ENCODE measurements at places on chromosomes 2 and 18.

- peak; percentile 35 for DNase-seq
These were observed 234.6 kb downstream of the HAUS1 start for GRCh38 chr18:46338766-46339165.

DNA sequence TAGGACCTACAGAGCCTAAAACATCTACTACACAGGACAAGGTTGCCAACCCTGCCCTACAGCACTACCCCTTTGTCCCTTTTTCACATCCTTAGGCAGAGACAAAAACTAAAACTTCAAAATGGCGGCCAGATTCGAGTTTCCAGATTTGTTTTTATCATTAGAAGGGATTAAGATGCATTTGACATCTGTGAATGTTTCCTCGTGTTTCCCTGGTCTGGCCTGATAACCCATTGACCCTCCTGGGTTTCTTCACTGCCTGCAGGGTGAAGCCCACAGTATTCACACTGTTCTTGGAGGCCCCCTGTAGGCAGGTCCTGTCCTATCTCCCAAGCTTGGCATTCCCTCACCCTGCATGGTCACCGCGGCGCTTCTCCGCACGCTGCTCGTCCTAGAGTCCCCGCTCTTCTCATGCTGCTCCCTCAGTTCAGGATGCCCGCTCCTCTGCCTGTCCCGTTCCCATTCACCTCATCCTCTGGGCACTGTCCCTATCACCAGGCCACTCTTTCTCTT lies 67.6 kb downstream of the TPGS2 start:
- DNase-seq: no peak

GRCh38 chr2:213107728-213108127 lies 43.7 kb downstream of the IKZF2 start:
- no peak for DNase-seq

GRCh38 chr2:89823556-89823955 lies 1132.1 kb downstream of the RPIA start:
- DNase-seq: no peak

- no peak for DNase-seq
These were observed 1.6 kb upstream of the KLF7 start for GRCh38 chr2:207167099-207167923.

- no peak for DNase-seq
These were observed 47.0 kb upstream of the MSH6 start for GRCh38 chr2:47735912-47736311.

DNA sequence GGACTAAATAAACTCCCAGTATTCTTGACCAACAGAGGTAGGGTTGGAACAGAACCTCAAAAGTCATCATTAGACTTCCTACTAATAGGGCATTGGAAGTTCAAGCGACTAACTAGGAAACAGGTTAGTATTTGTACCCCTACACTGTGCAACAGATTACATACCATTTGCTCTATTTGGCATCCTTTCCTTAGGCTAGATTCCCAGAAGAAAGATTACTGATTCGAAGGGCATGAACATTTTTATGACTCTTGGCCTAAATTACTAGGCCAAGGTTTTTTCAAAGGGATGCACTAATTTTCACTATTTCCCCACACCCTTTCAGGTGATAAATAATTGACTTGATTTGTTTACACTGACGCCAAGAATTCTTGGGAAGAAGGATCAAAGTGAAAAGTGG lies 104.8 kb upstream of the CYP1B1 start:
- no peak for DNase-seq

DNA sequence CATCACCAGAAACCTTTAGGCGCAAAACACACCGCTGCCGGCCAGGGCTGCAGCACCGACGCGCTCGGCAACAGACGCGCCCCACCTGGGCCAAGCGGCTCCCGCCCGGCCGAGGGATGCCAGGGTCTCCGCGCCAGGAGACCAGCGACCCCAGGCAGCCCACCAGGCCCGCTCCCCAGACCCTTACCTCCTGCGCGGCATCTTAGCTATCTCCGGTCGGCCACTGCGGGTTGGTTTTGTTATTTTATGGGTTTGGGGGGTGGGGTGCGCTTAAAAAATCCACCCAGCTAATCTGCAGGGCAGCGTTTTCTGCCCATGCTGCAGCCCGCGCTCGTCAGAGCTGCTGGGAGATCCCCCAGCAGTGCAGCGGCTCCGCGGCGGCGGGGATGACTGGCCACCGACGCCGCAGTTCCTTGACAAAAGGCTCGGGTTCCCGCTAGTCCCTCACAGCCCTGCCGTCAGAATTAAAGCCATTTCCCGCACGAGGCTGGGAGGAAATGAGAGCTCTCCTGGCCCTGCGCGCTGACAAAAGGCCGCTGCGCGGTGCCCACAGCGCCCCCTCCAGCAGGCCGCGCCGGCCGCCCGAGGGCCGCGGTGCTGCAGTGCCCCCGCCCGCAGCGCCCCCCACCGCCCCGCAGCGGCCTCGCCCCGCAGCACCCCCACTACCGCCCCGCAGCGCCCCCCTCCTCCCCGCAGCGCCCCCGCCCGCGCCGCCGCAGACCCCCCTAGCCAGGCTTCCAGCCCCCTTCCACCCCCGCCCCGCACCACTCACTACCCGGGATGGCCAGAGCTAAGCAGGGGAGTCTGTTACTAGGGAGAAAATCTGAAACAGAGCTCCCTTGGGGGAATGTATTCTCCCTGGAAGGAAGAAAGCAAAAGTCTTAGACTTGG lies at the start of gene ADD2:
ADD2 (minus strand) TSS at position 502 of the 891 bp plus-strand sequence. CDS start 61,792 bp downstream, outside the sequence.
- DNase-seq: no peak

DNA sequence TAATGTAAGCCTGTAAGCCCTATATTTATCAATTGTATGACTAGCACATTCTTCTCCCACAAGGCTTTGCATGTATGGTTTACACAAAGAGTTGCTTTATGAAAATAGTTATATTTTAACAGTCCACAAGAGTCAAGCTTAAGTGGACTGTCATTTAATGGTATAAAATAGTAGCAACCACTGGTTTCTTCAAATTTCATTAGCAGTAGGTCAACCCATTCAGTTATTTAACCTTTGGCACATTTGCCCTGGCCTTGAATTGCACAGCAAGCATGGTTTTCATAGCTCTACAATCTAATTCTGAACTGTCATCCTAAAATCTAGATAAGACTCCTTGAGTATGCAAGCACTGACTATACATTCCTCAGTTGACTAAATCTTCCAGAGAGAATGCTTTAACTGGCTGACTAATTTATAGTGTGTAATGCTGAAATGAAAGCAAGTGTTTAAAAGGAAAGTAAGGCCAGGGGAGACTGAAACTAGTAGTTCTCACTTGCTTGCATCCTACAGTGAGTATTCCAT lies 1.8 kb downstream of the DPP4 start:
- DNase-seq: no peak

DNA sequence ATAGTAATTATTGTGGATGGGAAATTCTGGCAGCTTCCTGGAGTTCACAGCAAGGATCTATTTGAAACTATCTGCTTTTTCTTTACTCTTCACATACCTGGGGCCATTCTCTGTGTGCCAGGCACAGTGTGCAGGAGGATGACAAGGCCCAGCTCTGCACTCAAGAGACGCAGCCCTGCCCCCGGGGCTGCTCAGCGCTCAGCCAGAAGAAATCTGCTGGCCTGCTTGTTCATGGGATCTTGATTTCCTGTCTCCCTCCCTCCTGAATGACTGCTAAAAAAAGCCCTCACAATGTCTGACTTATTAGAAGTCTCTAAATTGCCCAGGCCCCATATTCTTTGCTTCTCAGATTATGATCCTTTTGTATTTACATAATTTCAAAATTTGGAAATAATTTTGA lies 210.9 kb downstream of the DCDC2C start:
- DNase-seq: no peak

DNA sequence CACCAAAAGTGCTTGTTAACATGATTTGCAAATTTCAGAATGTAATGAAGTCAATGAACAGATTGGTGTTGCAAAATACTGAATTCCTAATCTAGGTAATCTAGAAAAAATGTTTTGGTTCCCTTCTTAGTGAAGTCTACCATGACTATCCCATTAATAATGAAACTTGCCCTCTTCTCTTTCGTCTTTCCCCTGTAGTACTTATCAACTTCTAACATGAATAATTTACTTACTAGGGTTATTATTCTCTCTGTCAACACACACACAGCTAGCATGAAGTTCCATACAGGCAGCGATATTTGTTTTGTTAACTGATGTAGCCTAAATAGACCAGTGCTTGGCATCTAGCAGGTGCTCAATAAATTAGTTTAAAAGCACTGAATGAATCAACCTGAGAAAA lies 160.2 kb downstream of the NCK2 start:
- DNase-seq: no peak

- DNase-seq: no peak
These were observed 249.9 kb upstream of the EPAS1 start for GRCh38 chr2:46047290-46047689.

- no peak for DNase-seq
These were observed 87.2 kb downstream of the NRP2 start for GRCh38 chr2:205769495-205769850.

DNA sequence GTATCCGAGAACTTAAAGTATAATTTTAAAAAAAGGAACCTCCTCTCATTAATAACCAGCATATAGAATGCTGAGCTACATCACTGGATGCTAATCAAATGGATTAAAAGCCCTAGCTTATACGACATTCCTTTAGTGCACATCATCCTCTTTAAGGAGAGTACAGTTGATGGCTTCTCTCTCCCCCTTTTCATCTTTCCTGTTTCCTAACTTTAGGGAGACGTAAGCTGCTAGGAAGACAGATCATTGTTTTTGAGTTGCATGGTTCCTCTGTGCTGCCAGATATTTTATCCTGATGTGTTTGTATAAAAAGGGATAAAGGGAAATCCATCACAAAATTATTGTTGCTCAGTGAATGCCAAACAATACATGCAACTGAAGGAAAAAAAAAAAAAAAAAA lies 94.2 kb downstream of the SLC8A1 start:
- DNase-seq: no peak

DNA sequence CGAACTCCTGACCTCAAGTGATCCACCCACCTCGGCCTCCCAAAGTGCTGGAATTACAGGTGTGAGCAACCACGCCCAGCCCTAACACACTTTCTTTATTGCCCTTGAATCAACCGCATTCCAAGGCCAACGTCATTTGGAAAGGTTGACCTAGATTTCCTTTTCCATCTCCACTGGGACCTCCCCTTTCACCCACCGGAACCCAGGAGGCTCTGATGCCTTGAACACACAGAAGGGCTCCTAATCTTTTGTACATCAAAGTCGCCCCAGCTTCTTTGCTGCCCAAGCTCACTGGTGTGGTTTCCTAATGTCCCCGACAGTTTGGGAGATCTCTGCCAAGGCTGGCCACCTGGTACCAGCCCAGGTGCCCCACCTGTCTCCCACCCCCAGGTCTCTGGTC lies 46.2 kb upstream of the CAB39 start:
- DNase-seq: no peak

- DNase-seq: no peak
These were observed 33.6 kb upstream of the DOK6 start for GRCh38 chr18:69367104-69367503.

- DNase-seq: no peak
These were observed 1.9 kb downstream of the GORASP2 start for GRCh38 chr2:170930991-170931266.

GRCh38 chr2:105215586-105216192 lies 25.9 kb upstream of the GPR45 start:
- no peak for DNase-seq

DNA sequence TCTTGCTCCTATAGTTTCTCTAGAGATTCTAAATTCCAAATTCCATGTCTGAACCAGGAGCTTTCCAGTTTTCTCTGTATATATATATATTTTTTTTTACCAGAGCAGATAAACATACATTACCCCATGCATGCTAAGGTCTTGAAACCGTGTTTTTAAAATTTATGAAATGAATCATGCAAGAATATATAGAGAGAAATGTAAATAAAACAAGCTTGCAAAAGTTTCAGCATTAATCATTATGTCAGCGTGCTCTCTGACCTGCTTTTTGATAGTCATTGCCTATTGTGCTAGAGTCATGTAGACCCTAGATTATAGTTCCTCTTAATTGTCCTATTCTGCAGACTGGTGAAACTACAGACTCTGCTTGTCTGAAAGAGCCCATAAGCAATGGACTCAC lies 22.6 kb upstream of the TRIM43 start:
- no peak for DNase-seq

GRCh38 chr2:212526059-212526458 lies 12.5 kb downstream of the ERBB4 start:
- no peak for DNase-seq

All from Kasumi-1 (cell line).